ENCODE measurements at places on chromosomes 2 and 18.

DNA sequence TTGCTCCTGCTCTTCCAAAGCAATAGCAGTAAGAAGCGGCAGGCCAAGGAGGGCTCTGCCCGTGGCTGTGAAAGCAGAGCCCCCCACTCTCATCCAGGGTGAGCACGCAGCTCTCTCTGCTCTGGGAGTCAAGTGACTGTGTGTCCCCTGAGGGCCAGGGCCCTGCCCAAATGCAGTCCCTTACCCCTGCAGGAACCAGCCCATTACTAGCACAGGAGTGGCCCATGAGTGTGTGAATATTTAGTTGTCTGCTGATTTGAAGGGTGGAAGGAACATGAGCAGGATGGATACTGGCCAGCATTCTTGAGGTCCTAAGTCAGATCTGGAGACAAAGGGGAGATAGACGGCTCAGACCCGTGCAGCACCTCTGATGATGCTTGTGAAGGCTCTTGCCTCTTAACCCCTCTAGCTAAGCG, 69.7 kb upstream of the FOSL2 start:
- DNase-seq: peak; percentile 71

DNA sequence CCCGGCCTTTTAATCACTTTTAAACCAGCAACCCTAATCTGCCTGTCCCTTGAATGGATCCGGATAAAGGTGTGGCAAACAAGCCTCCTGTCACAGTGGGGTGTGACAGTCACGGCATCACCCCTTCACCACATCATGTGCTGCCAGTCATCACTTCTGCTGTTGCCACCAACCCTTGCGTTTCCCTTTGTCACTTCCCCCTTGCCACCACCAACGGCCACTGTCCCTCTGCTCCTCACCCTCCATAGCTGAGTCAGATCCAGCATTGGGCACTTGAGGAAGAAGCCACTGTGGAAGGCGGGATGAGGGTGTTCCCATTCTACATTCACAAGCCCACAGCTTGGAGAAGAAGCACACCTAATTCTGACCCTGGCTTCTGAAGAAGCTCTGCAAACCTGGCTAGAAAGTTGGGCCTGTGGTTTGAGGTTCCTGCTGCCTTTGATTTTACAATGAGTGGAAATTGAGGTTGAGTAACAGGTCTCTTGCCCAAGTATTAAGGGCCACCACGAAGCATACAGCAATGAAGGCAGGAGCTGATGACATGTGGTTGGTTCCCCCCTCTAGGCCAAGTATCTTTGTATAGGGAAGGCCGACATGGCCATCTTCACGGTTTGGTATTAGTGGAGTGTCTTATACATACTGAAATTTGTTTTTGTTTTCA, 22.9 kb upstream of the DARS1 start:
- no peak for DNase-seq

GRCh38 chr2:126715576-126716406, 59.8 kb downstream of the GYPC start:
- no peak for DNase-seq

GRCh38 chr2:199105826-199106225, 351.9 kb downstream of the SATB2 start:
- no peak for DNase-seq

DNA sequence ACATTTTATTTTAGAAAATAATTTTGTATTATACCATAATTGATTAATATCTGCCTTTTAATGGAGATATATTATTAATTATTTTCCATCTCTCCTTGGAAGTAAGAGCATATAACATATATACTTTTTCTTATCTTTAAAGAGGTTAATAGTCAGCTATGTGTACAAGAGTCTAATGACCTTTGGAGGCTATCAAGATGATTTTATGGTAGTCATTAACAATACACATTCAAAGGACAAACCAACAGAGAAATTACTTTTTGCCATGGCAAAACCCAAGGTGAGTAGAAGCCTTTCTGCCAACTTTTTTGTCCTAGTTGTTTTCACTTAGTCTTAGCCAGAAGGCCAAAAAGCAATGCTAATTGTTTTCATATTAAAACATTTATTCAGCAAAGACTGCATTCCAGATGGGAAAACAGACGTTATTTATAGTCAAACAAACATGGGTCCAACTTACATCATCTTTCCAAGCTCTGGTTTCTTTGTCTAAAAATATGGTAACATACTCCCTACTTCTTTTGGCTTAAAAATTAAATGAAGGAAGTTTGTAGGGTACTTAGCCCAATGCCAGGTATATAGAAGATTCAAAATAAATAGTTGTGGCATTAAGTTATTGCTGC, 9.6 kb upstream of the DYNC2LI1 start:
- no peak for DNase-seq

- DNase-seq: no peak
Measured at GRCh38 chr18:67400502-67401117, 115.9 kb downstream of the DSEL start.

All from astrocyte of the cerebellum (primary cell).